ENCODE measurements at places on chromosomes 13 and 19. TPM values are rescaled to one million over a fixed set of nuclear protein-coding genes. Genes with fewer than 3 reads are reported as not detected.

The LHB gene
- not detected for polyA plus RNA-seq

The SLC25A23 gene
- 19.9 TPM for polyA plus RNA-seq

The CYSLTR2 gene
- polyA plus RNA-seq = 0.33 TPM

The CEACAM6 gene
- not detected for polyA plus RNA-seq

- DNase-seq = no peak
Measured at GRCh38 chr13:95289020-95289444, 12.2 kb downstream of the ABCC4 start.

GRCh38 chr13:72651144-72651543 lies 76.3 kb downstream of the MZT1 start:
- no peak for DNase-seq
